NCI-H1436 (cell line): ENCODE measurements at places on chromosomes 4 and X.
A peak's percentile ranks its signal among the peaks of the same experiment; 100 is the strongest.

DNA sequence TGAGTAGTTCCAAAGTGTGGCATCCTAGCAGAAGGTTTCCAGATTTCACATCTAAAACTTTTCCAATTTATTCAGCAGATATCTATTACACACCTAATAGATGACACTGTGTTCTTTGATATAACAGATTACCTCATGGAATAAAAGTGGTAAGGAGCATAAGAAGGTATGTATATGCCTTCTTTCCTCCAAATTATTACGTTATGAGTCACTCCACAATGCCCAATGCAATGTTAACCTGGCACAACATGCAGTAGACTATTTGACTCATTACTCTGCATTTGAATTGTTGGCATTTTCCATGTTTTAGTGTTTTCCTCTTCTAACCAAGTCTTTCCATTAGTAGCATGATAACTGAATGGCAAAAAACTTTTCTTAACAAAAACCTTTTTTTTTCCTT is 383.6 kb downstream of the ADGRL3 start:
- no peak for DNase-seq

- no peak for DNase-seq
Observed at GRCh38 chr4:162422312-162422711, 258.5 kb upstream of the FSTL5 start.

DNA sequence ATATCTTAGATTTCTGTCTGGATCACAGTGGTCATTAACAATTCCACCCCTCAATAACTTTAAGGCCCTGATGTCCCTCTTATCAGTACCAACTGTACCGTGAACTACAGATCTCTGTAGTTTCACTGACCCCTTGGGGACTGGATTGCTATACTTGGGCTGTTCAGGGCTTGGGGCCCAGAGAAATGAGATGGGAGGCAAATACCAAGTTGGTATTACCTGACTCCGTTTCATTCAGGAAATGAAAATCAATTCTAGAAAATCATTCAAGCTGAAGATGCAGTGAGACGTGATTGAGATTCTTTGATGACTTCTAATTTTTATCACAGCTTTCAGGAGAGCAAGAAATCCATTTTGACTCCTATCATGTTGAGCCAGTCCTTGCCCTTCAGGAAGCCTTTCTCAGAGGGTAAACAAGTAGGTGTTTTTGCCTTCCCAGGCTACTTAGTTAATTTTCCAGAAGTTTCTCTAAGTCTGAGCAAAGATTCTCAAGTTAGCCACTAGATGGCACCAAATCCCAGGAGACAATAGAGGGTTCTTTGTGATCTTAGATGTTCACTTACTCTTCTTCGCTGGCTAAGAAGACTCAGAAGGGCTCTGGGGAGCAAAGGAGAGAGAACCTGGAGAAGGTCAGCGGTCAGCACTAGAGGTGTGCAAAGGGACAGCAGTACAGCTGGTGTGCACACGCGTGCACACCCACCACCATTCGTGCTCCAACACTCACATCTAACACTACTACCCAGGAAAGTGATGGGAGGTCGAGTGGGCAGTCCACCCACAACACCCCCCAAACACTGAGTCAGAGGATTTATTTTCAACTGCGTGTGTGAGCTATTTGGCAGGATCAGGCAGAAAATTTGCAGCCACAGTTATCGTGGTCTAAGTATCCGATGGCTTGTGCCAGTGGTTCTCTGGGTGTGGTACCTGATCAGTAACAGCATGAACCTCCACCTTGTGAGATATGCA is 7.4 kb downstream of the HNRNPH2 start:
- DNase-seq: peak; percentile 72

DNA sequence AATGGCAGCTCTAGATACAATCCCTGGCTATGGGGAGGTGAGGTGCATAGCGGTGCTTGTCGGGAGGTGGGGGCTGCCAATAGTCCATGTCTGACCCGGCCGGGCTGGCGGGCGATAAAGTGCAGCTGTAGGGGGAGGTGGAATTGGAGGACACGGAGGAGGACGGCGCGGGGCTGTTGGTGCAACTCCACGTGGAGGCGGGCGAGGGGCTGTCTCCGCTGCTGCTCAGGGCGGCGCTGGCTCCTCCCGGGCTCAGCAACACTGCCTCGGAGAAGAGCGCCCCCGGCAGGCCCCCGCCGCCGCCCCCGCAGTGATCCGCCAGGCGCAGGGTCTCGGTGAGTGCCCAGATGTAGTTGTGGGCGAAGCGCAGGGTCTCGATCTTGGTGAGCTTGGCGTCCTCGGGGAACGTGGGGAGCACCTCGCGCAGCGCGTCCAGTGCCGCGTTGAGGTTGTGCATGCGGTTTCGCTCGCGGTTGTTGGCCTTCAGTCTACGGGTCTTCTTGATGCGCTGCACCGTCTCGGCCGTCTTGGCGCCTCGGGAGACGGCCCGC is 1.3 kb downstream of the NEUROG2 start:
- no peak for DNase-seq

DNA sequence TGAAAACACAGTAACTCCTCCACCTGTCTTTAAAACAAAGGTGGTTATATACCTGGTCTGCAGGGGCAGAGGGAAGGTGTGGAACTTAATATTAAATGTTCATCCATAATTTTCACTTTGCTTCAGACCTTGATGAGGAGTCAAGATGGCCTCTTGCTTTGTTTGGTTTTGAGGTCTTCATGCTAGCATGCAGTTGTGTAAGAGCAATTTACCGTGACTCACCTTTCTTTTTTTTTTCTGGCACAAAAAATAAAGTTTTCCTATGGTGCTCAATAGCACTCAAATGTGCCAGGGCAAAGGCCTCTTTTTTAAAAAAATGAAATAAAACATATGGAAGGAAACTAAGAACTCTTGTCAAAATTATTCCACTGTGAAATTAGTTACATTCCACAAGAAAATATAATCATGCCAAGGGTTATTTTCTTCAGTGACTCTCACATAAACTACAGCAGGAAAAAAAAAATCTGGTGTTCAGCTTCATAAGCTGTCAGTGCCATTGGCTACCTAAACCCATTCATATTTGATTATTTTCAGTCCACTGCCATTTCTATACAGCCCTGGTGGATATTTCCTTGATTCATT is 128.2 kb downstream of the SLC7A11 start:
- DNase-seq: no peak

DNA sequence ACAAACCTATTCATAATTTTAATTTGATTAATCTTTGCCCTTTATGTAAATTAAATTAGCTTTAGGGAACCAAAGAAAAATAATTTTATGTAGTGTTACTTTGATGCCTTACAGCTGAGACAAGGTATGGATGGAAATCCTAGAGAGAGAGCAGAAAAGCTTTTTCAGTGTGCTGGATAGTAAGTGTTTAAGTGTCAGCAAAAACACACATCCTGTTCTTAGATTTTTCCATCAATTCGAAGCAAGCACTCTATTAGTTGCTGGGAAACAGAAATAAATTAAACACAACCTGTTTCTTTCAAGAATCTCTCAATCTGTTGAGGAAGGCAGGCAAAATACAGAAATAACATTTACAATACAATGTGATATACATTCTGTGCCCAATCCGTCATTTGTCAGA is 327.8 kb downstream of the GALNTL6 start:
- peak; percentile 48 for DNase-seq

DNA sequence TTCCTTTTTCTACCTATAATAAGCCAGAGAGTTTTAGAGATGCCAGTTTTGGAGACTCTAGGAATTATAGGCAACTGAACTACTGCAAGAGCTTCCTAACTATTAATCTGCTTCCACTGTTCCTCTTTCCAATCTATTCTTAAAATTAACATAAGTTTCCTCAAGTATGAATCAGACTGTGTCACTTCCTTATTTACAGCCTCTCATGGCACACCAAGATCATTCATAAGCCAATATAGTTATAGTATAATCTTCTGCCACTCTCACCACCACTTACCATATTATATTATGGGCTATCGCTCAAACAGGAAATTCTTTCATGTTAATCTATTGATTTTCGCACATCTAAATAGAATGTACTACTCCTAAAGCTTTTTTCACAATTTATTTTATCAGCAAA is 383.5 kb downstream of the STPG2 start:
- no peak for DNase-seq

DNA sequence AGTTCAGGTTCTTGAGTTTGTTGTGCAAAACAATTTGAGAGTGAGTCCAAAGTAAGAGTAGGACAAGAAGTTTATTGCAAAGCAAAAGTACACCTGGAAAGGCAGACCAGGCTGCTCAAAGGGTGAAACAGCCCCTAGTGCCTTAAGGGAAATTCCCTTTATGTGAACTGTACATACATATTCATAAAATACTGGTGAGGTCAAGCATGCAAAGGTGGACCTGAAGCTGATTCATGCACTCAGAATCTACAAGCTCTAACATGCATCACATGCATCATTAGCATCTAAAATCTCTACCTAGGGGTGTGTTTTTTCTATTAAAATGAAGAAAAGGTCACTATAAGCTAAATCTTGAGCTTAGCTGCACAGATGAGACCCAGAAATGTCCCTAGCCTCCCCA is 266.9 kb downstream of the SPATA18 start:
- DNase-seq: no peak

DNA sequence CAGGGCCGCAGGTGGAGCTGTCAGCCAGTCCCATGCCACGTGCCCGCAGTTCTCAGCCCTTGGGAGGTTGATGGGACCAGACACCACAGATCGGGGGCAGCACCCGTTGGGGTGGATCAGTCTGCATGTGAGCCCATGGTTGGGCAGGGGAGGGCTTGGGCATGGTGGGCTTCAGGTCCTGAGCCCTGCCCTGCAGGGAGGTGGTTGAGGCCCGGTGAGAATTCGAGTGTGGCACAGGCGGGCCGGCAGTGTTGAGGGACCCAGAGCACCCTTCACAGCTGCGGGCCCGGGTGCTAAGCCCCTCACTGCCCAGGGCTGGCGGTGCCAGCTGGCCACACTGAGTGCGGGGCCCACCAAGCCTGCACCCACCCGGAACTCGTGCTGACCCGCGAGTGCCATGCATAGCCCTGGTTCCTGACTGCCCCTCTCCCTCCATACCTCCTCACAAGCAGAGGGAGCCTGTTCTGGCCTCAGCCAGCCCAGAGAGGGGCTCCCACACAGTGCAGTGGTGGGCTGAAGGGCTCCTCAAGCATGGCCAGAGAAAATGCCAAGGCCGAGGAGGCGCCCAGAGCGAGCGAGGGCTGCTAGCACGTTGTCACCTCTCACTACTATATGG is 696.1 kb downstream of the TGIF2LX start:
- no peak for DNase-seq

DNA sequence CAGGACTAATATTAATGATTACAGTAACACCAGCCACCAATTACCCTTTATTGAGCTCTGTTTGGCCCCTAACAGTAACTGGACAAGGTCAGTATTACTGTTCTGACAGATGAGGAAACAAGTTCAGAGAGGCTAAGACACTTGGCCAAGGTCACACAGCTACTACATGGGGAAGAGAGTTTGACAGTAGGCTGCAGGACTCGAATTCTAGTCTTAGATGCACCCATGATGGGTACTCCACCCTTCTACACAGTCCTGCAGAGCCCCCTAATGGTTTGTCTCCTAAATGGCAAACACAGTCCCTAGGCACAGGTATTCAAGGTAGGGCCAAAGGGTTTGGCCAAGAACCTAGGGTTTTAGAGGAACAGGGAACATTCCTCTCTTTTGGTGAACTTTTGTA is 93.9 kb downstream of the NSUN7 start:
- no peak for DNase-seq

- DNase-seq: no peak
Observed at GRCh38 chr4:6561706-6562371, 13.2 kb upstream of the MAN2B2 start.
